Panc1 (cell line): ENCODE measurements at places on chromosomes 2 and 18.

- no peak overlapping the region for H3K4me3 ChIP-seq
- no peak overlapping the region for H3K27ac ChIP-seq
- no peaks in the 10 kb centered on the region for H3K36me3 ChIP-seq
- no peaks in the 10 kb centered on the region for H3K27me3 ChIP-seq
- H3K4me1 ChIP-seq = no peaks in the 10 kb centered on the region
- DNase-seq = no peak
Observed at GRCh38 chr18:7805096-7805495, 238.0 kb downstream of the PTPRM start.

DNA sequence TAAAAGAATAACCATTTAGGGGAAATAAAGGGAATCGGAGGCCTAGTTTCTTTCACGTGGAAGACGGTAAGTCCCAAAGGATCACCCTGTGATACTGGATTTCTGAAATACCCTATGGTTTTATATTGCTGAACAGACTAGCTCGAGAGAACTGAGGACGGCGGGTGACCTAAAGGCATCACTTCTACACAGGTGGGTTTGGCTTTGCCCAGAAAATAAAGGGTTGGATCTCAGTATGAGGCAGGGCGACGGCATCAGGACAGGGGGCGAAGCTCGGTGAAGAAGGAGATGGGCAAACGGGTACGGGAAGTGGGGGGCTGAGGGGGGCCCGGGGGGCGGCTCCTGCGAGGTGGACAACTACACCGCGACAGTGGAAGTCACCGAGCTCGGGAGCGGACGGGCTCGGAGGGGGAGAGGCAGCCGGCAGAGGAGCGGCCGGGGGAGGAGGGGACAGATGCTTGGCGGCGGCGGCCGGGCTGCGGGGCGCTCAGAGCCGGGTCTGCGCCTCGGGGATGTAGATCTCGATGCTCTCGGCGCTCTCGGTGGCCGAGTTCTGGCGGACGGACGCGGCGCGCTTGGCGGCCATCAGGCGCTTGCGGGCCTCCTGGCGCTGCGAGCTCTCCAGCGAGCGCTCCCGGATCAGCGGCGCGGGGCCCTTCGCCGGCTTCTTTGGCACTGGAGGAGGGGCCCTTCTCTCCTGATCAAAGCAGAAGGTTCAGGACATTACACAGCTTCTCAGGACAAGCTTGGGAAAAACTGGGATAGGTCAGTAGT lies 48.9 kb downstream of the TGIF1 start:
- H3K27ac ChIP-seq = peak overlapping the region; percentile 98
- no peaks in the 10 kb centered on the region for H3K27me3 ChIP-seq
- no peak for DNase-seq

- no peak overlapping the region for H3K27ac ChIP-seq
- no peak overlapping the region for H3K4me3 ChIP-seq
- H3K4me1 ChIP-seq = no peaks in the 10 kb centered on the region
- no peak for DNase-seq
- H3K36me3 ChIP-seq = no peaks in the 10 kb centered on the region
Observed at GRCh38 chr2:154912215-154912614, 213.7 kb downstream of the KCNJ3 start.

GRCh38 chr2:164046040-164046439 lies 310.2 kb upstream of the FIGN start:
- no peaks in the 10 kb centered on the region for H3K27me3 ChIP-seq
- no peaks in the 10 kb centered on the region; the same call in 1 of the 2 replicates for H3K4me1 ChIP-seq
- DNase-seq = no peak
- no peak overlapping the region for H3K4me3 ChIP-seq
- H3K36me3 ChIP-seq = no peaks in the 10 kb centered on the region
- no peak overlapping the region for H3K27ac ChIP-seq

DNA sequence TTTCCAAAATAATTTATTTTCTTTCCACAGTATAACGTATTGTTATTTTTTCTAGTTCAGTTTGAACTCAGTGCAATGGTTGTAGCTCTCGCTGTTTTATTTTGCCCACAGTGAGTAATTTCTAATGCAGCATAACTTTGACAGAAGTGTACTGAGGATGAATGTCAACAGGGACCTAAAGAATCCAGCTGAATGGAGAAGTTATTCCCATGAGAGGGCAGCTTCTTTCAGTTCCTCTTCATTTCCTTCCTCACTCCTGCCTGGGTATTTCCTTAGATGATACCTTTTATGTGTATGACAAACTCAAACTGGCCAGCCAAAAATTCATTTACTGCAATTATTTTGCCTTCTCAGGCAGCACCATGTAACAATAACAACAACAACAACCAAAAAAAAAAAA lies 1223.1 kb upstream of the ZEB2 start:
- H3K36me3 ChIP-seq = no peaks in the 10 kb centered on the region
- no peaks in the 10 kb centered on the region for H3K4me1 ChIP-seq
- H3K4me3 ChIP-seq = no peak overlapping the region
- DNase-seq = no peak

DNA sequence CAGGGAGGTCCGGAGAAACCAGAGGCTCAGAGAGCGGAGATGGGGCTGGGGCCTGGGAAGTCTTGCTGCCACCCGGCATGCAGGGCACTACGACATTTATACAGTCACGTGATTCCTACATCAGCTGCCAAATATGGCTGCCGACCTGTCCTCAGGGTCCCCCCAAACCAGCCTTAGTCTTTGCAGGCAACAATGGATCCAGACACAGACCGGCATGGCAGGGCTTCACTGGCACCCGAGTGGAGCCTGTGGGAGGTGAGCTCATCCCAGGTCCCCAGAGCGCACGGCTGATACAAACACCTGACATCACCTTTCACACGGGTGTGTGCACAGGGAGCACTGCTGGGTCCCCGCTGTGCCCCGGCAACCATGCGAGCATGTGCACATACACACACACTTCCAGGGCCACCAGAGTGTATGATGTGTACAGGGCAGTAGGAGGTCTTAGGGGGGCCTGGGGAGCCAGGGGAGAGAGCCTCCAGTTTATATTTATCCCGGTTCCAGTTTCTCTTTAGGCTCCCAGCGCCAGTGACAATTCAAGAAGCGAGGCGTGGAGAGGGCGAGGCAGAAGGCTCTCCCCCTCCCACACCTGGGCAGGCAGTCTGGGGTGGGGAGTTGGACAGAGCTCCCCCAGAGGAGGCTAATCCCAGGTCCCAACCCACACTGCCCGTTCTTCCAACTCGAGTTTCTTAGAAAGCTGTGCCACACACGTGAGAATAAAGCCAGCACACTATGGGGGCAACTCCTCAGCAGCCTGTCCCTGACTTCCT lies 2.7 kb downstream of the SEMA4C start:
- no peaks in the 10 kb centered on the region for H3K27me3 ChIP-seq
- peaks cover 11% of the 10 kb centered on the region; the same call in 1 of the 2 replicates for H3K36me3 ChIP-seq
- peaks cover 12% of the 10 kb centered on the region for H3K4me1 ChIP-seq

GRCh38 chr2:181483211-181483610 lies 26.0 kb downstream of the ITGA4 start:
- no peak overlapping the region for H3K4me3 ChIP-seq
- H3K27me3 ChIP-seq = no peaks in the 10 kb centered on the region
- DNase-seq = no peak
- H3K36me3 ChIP-seq = no peaks in the 10 kb centered on the region
- no peaks in the 10 kb centered on the region for H3K4me1 ChIP-seq
- H3K27ac ChIP-seq = no peak overlapping the region

- H3K27me3 ChIP-seq = no peaks in the 10 kb centered on the region
- H3K27ac ChIP-seq = no peak overlapping the region
- H3K4me1 ChIP-seq = no peaks in the 10 kb centered on the region
- no peaks in the 10 kb centered on the region for H3K36me3 ChIP-seq
Observed at GRCh38 chr2:146994246-146994645, 850.6 kb upstream of the ACVR2A start.

DNA sequence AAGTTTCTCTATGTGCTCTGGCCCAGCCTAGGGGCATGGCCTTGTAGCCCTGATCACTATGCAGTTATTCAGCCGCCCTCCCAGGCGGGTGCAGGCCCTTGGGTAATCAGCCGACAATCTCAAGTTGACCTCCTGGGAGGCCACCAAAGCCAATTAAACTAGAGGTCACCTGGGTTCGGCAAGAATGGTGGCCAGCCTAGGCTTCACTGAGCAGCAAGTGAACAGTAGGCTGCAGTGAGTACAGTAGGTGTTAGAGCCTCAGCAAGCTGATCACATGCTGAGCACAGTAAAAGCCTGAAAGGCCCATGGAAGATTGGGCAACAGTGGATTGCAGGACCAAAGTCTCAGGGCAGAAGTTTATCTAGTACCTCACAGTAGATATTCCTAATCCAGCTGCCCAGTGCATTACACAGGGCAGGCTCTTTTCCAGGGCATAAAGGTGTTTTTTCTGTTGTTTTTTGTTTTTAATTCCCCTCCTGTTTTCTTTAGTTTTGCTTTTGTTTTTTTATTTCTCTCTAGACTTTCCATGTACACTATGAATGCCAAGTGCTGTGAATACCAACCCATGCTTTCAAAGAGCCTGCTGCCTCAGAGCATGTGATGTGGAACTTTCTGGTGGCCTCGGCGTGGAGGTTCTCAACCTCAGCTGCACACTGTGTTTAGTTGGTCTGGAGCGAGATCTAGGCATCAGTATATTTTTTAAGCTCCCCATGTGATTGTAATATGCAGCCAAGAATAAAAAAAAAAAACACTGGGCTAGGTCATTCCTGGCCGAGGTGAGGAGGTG lies 55.9 kb upstream of the ATL2 start:
- no peaks in the 10 kb centered on the region for H3K4me1 ChIP-seq
- no peaks in the 10 kb centered on the region for H3K36me3 ChIP-seq
- no peak for DNase-seq
- no peaks in the 10 kb centered on the region for H3K27me3 ChIP-seq

GRCh38 chr2:224401641-224402342 lies at the start of gene FAM124B:
Gene FAM124B (minus strand): TSS chr2:224402107. CDS start chr2:224401768, 339 bp downstream.
- no peak for DNase-seq
- H3K36me3 ChIP-seq = no peaks in the 10 kb centered on the region
- no peaks in the 10 kb centered on the region for H3K4me1 ChIP-seq
- H3K27ac ChIP-seq = no peak within 1 kb of the TSS
- no peak within 1 kb of the TSS for H3K4me3 ChIP-seq

DNA sequence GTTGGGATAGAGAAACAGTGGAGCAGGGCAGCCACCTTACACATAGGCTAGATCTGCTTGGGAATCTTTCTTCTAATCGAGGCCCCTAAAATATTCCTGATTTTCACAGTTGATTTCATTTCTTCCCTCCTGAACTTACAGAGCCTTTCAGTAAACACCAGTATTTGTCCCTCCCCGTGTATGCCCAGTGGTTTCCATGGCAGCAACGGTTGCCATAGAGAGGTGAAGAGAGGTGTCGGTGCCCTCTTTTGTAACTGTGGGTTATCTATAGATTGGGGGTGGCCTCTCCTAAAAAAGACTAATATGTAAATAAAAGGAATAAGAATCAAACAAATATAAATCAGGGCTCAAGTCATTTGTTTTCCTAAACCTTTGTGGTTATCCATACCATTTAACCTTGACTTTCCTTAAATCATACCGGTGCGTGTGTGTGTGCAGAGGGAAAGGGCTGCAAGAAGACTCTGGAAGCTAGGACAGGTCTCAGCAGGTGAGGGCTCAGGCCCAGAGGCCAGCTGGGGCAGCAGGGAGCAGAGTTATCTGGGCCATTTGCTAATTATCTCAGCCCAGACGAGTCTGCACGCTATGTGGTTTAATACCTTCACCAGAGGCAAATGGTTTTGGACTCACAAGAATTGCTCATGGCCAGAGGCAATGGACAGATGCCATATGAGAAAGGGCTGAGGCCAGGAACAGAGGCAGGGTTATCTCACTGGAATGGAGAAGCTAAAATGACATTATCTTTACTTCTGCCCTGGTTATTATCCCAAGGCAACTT lies 35.5 kb downstream of the LIPG start:
- no peaks in the 10 kb centered on the region for H3K36me3 ChIP-seq
- H3K27me3 ChIP-seq = no peaks in the 10 kb centered on the region
- no peaks in the 10 kb centered on the region for H3K4me1 ChIP-seq
- H3K27ac ChIP-seq = peak overlapping the region; percentile 65
